ENCODE measurements at places on chromosomes 6 and 20. TPM values are rescaled to one million over a fixed set of nuclear protein-coding genes. Genes with fewer than 3 reads are reported as not detected.

Gene MOCS1
- 4.3 TPM for total RNA-seq

Gene ARMH2
- total RNA-seq: not detected

Gene FAM210B
- total RNA-seq: 24.7 TPM

Gene SNAP25
- 0.08 TPM for total RNA-seq

Gene SPTLC3
- 9.0 TPM for total RNA-seq

Gene TSHZ2
- total RNA-seq: 10.3 TPM

Gene CTCFL
- not detected for total RNA-seq

Gene CPNE5
- 1.00 TPM for total RNA-seq

- ATAC-seq: no peak
Observed at GRCh38 chr6:151292974-151293687, 53.4 kb downstream of the AKAP12 start.

DNA sequence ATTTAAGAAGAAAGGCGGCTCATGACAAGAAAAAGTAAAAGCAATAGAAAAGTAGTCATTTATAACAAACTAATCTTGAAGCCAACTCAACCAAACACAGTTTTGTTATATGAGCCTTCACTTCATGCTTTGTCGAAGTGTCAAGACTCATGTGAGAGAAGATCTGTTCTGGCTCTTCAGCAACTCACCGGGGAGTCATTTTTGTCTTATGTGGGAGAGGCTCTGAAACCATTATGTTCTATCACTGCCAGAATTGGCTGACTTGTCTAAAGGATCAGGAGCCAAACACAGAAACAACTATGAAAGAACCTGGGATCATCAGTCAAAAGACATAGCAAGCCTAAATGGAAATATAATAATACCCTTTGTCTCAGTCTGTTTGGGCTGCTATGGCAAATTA is 105.2 kb downstream of the CDK19 start:
- ATAC-seq: no peak

- no peak for ATAC-seq
Observed at GRCh38 chr6:157218371-157219198, 104.7 kb downstream of the TMEM242 start.

- peak; percentile 75 for ATAC-seq
Observed at GRCh38 chr20:13312300-13312699, 91.2 kb downstream of the ISM1 start.

DNA sequence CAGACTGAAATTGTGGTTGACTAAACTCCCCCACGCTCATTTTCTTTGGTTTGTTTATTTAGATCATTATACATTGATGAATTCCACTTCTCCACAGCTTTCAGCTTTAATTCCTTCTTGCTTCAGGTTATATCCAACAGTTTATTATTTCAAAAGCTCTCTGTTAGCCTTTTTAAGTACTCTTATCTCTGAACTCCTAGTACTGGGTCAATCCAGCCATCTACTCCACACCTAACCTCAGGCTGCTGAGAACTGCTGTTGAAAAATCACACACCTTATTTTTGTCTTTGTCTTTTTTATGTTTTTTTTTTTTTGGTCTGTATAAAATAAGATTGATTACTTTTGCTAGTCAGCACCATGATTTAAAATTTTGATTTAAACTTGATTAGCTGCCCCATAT is 32.9 kb downstream of the FLRT3 start:
- ATAC-seq: no peak

GRCh38 chr6:164756142-164756541 is 553.3 kb downstream of the C6orf118 start:
- ATAC-seq: no peak

DNA sequence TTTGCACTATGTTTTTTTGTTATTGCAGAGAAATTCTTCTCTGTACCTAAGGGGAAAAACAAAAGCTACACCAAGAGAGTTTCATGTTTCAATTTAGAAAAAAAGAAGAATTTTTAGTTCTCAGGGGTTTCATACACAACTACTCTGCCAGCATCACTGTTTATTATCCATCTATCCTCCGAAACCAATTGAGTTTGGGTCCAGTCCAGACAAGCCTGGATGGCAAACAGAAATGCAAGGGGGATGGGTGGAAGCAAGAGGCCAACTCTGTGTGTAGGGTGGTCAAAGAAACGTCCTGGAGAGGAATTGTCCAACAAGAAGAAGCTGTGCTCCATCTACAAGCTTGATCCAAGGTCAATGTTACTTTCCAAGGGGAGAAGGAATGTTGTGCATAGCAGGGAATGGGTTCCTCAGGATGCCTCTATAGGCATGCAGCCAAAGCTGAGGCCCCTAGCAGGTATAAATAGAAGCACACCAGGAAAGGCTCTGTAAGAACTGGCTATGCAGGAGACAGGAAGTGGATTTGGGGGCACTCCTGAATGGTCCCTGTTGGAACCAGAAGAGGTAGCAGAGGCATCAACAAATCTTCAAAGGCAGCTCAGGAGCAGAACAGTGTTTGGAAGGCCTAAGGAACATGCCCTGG is 64.4 kb downstream of the FILIP1 start:
- no peak for ATAC-seq

GRCh38 chr20:3738111-3739053 is 5.9 kb downstream of the HSPA12B start:
- ATAC-seq: no peak

DNA sequence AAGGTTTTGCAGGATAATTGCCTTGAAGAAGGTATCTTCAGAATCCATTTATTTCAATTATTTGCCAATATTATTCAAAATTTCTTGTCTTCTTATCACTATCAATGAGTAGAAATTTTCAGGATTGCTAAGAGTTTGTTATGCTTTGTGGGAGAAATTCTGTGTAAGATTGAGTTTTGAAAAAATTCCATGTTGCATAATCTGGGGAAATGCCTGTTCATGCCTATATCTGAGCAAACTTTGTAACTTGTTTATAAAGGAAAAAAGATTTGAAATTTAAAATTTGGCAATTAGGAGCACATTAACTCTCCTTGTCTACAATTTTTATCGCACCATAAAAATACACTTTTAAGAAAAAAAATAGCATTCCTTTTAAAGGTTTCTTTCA is 39.8 kb upstream of the EDN1 start:
- ATAC-seq: no peak

GRCh38 chr6:46281110-46281509 is 110.3 kb upstream of the ENPP5 start:
- ATAC-seq: no peak

DNA sequence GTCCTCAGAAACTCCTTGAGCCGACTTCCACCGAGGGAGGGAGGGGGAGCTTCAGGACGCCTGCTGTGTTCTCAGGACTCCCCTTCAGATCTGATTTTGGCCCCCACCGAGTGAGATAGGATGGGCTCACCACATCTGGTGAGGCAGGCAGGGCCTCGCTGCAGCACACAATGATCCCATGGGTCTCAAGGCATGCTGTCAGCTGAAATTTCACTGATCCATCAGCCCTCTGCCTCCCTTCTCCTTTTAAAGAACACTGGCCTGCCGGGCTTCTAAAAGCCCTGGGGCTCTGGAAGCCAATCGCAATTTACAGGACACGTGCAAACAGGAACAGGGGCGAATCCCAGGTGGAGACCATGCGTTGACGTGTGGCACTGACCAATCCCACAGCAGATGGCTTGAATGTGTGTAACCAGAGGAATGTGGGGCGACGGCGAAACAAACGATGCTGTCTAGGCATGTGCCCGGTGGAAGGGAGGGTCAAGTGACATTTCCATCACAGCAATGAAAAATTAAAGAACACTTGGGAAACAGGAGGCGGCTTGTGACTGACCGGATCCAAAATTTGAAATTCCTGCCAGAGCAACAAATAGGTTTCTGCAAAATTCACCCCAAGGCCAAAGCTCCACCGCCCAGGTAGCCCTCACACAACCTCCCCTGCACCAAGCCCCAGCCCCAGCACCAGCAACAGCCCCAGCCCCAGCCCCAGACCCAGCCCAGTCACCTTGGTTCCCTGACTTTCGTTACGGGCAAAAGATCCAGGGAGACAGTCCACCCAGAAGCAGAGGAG is 167.1 kb upstream of the ZNF337 start:
- peak; percentile 44 for ATAC-seq

GRCh38 chr6:138821519-138821918 is 25.6 kb downstream of the ECT2L start:
- ATAC-seq: no peak

Data from esophagus mucosa (tissue), 1 donor.